ENCODE measurements at places on chromosomes 16 and 17.

DNA sequence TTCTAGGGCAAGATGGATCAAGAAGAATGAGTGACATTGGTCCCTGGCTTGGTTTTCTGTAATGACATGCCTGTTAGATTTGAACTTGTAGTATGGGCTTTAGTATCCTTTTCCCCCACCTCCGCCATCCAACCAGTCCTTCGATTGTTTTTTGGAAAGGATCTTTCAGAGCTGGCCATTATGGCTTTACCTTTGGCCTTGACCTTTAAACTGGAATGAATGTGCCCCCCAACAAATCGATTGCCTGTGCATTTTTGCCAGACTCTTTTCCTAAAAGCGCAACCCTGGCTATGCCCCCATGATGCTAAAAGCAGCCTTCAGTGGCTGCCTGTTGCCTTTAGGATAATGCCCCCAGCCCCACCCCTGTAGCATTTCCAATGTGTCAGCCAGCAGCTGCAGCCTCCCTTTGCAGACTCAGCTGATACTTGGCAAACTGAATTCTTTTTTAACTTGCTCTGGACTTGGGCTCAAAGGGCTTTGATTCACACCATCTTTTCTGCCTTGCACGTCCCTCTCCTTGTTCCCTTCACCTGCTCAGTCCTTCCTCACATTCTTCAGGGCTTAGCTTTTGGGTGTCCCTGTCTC lies 4.0 kb downstream of the GPRC5C start:
- DNase-seq = no peak

GRCh38 chr17:65062171-65062915 lies 5.8 kb upstream of the GNA13 start:
- no peak for DNase-seq

- DNase-seq = no peak
Measured at GRCh38 chr17:50272711-50273653, 1.3 kb upstream of the TMEM92 start.

- DNase-seq = no peak
Measured at GRCh38 chr17:2690165-2691068, 21.1 kb downstream of the CLUH start.

GRCh38 chr17:50213026-50214022 lies 11.9 kb upstream of the COL1A1 start:
- DNase-seq = no peak

GRCh38 chr16:71499775-71500364 lies 10.7 kb upstream of the ZNF19 start:
- DNase-seq = no peak

GRCh38 chr16:11510178-11510973 lies 76.3 kb downstream of the LITAF start:
- no peak for DNase-seq

GRCh38 chr16:79721270-79721669 lies 120.7 kb upstream of the MAF start:
- no peak for DNase-seq

DNA sequence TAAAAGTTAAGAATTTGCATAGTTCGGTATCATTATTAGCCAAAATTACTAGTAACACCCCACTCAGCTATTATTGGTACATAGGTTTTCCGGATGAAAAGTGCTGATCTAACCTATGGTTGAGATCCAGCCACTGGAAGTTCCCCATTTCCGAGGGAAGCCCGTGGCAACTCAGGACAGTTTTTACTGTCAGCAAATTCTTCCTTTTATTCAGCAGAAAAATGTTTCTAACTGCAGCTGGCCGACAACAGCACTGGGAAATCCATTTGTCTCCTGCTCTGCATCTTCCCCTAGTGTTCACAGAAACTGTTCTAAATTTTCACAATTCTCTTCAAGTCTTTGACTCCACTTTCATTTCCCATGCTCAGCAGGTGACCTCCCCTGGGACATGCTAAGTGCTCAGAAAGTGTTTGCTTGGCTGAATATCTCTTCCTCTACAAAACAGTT lies 15.5 kb upstream of the MMD start:
- no peak for DNase-seq

GRCh38 chr17:83194186-83194561 lies 114.8 kb downstream of the METRNL start:
- no peak for DNase-seq

GRCh38 chr17:2106308-2106955 lies 51.5 kb downstream of the HIC1 start:
- DNase-seq = no peak

- no peak for DNase-seq
Measured at GRCh38 chr16:14364386-14365199, 265.5 kb downstream of the PARN start.

DNA sequence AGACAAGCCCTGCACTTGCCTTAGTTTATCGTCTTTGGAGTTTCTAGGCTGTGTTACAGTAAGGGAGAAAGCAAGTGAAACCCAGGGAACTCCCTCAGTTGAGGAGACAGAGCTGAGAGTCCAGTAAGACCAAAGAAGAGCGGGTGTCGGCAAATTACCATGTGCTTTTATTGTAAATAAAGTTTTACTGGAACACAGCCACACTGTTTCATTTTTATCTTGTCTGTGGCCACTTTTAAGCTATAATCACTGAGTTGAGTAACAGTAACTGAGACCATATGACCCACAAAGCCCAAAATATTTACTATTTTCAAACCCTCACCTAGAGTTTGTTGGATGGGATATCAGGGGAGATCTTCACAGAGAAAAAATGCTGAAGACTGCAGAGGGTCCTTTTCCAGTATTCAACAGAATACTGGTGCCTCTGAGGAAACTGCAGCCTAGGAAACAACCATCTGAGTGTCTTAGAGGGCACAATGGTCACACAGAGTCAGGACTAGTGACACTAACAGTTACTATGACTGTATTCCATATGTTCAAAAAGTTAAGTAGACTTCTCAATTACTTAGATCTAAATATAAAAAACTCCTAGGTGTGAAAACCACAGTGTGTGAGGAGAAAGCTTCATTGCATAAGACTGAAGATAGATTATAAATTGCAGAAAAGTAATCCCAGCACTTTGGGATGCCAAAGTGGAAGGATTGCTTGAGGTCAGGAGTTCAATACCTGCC lies 351.1 kb upstream of the TBX2 start:
- no peak for DNase-seq

- no peak for DNase-seq
Measured at GRCh38 chr17:31508288-31509094, 117.0 kb downstream of the RAB11FIP4 start.

DNA sequence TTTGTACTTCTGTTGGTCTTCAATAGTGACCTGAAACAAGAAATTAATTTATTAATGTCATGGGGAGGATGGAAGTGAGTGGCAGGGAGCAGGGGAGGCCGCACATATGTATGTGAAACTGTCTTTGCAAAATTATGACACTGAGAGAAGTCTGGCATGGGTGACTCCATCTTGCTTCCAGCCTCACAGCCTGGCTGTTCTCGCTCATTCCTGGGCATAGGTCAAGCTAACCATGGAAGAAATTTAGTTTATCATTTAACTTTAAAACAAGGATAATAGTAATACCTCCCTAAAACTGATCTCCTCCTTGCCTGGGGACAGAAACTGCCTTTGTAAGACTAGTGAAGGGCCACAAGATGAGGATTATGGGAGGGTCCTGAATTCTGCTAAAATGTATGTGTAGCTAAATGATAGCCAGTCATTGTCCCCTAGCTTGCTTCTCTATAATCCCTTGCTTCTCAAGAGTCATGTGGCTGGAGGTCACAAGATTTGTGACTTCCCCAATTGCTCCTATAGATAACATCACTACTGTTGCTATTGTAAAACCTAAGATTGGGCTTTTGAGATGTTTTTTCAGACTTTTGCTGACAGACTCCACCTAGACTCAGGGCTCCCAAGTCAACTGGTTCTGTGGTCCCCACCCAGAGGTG lies 126.0 kb downstream of the HS3ST3A1 start:
- no peak for DNase-seq

GRCh38 chr16:78096386-78096785 lies 3.1 kb upstream of the WWOX start:
- DNase-seq = no peak

GRCh38 chr17:64218066-64218465 lies 45.0 kb downstream of the TEX2 start:
- no peak for DNase-seq

DNA sequence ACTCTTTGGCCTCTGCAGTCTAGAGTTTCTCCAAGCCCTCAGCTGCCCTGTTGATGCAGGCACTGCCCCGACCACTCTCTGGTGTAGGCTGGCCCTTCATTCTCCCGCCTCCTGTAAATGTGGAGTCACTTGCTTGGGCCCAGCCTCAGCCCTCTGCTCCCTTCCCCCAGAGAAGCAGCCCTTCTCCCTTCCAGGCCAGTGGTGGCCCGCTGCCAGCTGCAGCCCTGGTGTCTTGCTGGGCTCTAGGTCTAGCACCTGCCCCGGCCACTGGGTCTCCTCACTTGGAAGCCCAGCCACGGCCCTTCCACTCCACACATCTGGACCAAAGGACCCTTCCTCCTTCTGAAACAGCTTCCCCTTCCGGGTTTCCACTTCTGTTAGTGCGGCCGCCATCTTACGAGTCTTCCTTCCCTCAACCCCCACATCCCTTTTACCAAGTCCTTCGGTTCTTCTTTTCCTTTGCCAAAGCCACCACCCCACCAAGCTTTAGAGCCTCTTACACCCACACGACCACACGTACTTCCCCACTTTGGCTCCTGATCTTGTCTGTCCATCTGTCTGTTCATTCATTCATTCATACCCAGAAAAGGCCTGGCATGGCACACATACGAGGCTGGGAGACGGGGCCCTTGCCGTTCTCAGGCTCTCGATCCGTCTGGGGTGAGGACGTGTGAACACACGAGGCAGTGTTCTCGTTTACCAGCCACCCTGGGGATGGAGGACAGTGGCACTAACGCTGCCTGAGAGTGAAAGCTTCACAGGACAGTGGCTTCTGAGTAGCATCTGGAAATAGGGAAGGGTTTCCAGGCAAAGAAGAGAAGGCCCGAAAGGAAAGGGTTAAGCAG lies 68.0 kb downstream of the ABR start:
- no peak for DNase-seq

GRCh38 chr16:14609716-14610115 lies 20.3 kb downstream of the PARN start:
- DNase-seq = no peak

GRCh38 chr16:84302111-84302954 lies 7.7 kb downstream of the WFDC1 start:
- no peak for DNase-seq

- DNase-seq = no peak
Measured at GRCh38 chr16:65665586-65665985, 543.7 kb upstream of the CDH11 start.

GRCh38 chr16:88785106-88785924 lies at the start of gene PIEZO1:
PIEZO1 (minus strand) TSS chr16:88785220; CDS start chr16:88784964, 256 bp downstream.
- DNase-seq = no peak

DNA sequence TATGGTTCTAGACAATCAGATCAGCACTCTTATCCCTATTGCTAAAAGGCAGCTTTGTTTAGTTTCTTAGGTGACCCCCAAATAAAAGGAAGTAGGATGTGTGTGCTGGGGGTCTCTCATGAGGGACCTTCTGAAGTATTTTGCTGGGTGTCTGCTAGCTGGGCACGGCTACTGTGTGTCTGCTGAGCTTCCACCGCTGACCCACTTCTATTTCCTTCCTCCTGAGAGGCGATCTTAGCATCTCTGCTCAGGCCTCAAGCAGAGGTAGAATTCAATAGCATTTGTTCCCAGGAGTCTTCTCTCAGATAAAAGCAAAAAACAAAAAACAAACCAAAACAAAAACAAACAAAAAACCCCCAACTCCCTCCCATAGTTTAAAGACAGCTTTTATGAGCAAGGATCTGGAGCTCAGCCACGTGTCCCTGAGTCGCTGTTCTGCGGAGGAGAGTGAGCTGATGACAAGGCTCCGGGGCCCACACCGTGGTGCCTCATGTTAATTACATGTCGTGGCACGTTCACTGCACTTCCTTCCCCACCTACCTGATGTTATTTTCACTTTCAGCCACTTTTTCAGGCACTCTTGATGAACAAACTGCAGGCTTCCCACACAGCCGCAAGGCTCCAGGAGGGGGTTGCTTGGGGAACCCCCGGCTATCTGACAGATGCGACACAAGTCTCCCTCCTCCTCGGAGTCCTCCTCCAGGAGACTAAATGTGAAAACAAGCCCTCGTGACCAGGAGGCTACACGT lies 83.5 kb downstream of the MARCHF10 start:
- no peak for DNase-seq

DNA sequence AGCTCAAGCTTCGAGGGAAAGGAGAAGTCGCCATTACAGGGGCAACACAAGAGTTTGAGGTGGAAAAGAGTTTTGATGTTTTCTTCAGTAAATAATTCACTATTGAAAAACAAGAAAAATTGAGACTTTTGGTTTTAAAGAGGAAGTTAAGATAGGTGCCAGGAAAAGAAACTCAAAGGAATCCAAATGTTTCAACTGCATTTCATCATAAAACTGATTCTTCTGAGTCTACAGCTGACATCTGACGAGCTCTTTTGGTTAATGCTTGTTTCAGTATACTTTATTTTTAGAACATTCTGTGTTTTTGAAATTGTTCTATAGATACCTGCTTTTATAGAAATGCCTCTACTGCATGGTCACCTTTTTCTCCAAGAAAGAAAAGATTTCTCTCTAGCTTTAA lies 54.0 kb downstream of the ERN1 start:
- DNase-seq = no peak

DNA sequence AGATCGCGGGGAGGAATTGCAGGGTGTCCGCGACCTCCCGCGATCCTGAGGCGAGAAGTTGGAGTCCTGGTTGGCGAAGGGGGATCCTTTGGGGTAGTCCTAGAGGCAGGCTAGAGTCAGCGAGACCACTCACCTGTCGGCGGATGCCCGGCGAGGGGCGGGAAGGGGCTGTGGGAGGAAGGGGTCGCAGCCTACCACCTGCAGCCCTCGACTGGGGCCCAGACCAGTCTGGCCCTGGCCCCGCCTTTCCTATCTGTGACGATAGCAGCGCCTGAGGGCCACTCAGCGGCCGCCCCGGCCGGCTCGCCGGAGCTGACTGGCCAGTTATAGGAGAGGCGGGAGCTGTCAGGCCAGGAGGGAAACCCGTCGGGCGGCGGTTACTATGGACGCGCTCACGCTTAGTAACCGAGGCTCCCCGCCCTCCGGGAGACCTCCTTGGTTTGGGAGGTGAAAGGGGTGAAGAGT lies at the start of gene TEKT3:
TEKT3 (minus strand) TSS at position 213 of the 465 bp plus-strand sequence. CDS start 10,012 bp downstream, outside the sequence.
- no peak for DNase-seq

DNA sequence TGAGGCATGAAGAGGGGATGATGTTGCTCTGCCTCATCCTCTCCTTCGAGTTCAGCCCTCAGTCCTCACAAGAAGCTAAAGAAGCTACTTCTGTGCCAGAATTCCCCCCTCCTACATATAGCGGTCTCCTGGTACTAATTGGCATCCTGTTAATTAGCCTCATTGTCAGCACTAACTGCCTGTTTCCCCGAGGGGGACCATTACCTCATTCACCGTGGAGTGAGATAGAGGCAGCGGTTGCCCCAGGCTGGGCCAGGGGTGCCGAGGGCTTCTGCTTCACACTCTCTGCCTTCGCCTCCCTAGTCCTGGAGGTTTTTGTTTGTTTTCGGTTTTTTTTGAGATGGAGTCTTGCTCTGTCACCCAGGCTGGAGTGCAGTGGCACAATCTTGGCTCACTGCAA lies 5.7 kb upstream of the MINK1 start:
- no peak for DNase-seq

- no peak for DNase-seq
Measured at GRCh38 chr16:82182266-82183003, 12.4 kb upstream of the MPHOSPH6 start.
